ENCODE measurements at places on chromosomes 13 and 19.

DNA sequence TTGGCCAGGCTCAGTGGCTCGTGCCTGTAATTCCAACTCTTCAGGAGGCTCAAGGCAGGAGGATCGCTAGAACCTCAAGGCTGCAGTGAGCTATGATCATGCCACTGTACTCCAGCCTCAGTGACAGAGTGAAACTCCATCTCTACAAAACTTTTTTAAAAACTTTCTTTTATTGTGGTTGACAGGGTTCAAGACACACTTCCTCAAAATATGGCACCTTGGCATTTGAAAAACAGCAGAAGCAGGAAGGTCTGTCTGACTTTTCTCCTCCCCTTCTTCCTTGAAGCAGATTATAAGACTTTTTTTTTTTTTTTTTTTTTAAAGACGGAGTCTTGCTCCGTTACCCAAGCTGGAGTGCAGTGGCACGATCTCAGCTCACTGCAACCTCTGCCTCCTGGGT, 100.3 kb downstream of the TM9SF2 start:
- no peak for DNase-seq

GRCh38 chr19:23420824-23421223, 25.6 kb upstream of the ZNF91 start:
- no peak for DNase-seq

- DNase-seq = no peak
Measured at GRCh38 chr19:50906217-50906616, 5.0 kb downstream of the KLK4 start.

- no peak for DNase-seq
Measured at GRCh38 chr19:3098515-3099346, 4.6 kb downstream of the GNA11 start.

DNA sequence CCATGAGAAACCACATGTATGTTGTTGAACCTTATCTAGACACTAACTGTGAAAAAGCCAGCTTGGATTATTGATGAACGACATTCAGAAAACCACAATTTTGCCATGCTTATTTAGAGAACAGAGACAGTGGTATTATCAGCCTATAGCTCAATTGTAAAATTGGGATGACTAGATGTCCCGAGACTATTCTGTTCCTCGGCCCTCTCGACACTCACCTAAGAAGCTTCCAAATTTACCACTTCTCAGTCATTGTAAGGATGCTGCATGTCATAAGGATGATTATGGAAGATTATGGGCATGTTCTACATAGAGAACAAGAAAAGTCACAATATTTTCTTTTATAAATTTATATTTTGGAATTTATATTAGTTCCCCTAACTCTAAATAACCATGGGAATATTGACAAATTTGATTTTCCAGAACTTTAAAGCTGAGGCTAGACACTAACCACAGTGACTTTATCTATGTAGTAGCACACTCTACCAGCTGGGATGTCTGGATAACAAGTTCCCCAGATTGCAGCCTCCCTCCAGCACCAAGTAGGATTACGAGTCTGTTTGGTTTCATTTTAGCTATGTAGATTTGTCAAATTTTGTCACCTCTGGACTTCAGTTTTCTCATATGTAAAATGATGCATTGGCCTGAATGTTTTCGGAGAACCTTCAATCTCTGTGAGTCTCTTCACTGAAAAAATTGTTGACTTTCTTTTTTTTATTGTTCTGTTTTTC, 513.6 kb downstream of the IRS2 start:
- DNase-seq = no peak

DNA sequence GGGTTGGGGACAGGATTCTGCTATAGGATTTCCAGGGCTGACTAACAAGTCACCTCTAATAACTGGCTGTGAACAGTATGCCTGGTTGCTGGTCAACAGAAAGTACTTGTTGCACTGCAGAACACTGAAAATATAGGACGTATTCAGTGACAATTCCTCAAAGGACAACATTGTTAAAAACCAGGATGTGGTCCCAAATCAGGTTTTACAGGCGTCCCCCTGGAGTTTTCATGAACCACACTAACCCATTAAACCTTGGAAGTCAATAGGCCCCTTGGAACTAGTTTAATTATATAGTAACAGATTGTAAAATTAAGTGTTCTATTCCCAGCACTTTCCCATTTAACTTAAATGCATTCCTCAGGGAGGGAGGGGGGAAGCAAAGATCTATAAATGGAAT, 495.4 kb downstream of the TBC1D4 start:
- DNase-seq = no peak

GRCh38 chr13:110411688-110412059, 104.6 kb downstream of the COL4A2 start:
- no peak for DNase-seq

- no peak for DNase-seq
Measured at GRCh38 chr19:17555929-17556813, 722 bp downstream of the COLGALT1 start.

DNA sequence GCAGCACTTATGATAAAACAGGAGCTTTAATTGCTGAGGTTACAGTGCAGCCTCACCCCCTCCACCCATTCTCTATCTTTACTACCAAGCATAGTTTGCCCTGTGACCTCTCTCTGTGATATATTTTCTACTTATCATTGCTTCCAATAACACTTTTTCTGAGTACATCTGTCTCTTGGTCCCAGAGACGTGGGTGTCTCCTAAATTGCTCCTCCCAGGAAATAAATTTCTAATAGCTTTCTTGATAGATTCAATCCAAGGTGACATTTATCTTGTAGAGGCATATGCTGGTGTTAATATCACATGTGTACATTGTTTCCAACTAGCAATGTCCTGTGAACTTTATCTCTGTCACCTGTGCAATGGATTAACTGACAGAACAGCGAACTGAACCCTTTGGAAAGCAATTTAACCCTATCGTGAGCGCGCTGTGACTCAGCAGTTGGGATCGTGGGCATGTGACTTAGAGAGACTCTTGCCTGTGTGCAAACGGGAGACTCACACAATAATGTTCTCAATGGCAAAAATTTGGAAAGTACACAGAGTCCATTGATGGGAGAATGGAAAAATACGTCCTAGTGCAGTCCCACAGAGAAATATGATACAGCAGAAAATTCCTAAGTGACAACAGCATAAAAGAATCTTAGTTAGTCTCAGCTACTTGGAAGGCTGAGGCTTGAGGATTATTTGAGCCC, 7.0 kb upstream of the MAP2K2 start:
- no peak for DNase-seq

GRCh38 chr13:113258321-113259054, 38.6 kb upstream of the LAMP1 start:
- no peak for DNase-seq
